ENCODE measurements at places on chromosomes 5 and 9.
A peak's percentile ranks its signal among the peaks of the same experiment; 100 is the strongest.

DNA sequence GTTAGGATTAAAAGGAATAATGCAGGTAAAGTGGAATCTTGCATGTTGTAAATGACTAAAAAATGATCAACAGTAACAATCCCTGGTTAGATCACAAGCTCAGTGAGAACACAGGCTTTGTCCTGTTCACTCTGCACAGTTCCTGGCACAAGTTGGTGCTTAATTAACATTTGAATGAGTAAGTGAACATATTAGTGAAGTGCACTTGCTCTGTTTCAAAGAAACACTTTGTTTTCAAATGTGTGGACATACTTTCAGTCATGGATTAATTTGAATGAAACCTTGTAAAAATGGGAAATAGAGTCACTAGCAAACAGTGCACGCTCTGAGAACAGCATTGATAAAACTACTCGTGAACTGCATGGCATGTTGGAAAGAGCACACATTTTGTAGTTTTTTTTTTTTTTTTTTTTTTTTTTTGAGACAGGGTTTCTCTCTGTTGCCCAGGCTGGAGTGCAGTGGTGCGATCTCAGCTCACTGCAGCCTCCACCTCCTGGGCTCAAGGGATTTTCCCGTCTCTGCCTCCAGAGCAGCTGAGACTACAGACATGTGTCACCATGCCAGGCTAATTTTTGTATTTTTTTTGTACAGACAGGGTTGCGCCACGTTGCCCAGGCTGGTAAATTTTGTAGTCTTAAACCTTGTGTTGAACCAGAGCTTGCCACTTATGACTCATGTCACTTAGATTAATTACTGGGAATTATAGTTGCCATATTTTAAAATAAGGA is 159.9 kb downstream of the LURAP1L start:
- DNase-seq, result peak; percentile 55

GRCh38 chr5:73437101-73437776 is 11.3 kb downstream of the FOXD1 start:
- peak; percentile 15 for DNase-seq

DNA sequence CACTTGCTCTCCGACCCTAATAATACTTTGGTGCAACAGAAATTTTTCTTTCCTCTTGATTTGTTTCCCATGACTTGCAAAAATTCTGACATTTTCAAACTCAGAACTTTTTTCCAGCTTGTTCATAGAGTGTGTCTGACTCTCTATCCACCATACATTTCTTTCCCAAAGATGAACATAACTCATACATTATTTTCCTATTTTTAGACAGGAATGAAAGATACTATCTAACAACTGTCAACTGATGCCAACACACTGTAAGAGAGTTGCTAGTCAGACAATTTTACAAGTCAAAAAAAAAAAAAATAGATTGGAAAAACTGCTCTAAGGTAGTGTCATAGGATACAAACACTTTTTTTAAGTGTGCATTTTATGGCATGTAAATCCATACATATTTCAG is 1001.0 kb upstream of the WWC1 start:
- DNase-seq, result no peak

DNA sequence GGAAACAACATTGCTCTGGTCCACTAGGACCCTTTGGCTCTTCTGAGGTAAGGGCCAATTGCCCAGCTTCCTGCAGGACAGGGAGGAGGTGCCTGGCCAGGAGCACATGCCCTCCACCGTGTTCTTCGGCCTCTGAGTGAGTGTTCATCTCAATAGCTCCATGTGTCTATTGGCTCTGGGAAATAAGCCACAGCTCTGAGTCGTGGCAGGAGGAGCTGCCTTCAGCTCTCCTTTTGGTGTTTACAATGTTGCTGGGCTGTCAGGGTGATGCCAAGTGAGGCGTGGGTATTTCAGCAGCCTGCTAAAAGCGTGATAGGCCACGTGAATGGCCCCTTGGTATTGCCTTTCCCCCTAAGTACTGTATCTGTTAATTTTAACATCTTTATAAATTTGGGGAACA is 26.6 kb downstream of the GADD45G start:
- no peak for DNase-seq

- DNase-seq, result peak; percentile 6
These were observed 101.3 kb downstream of the NUDT12 start for GRCh38 chr5:103461243-103461642.

- DNase-seq, result peak; percentile 90
These were observed 31.2 kb upstream of the RAD23B start for GRCh38 chr9:107251756-107252322.

Measured in fibroblast of gingiva (primary cell).